Suppressor macrophage treated with lipopolysaccharide for 1 hour (primary cell): ENCODE measurements at places on chromosomes 2 and 18.

DNA sequence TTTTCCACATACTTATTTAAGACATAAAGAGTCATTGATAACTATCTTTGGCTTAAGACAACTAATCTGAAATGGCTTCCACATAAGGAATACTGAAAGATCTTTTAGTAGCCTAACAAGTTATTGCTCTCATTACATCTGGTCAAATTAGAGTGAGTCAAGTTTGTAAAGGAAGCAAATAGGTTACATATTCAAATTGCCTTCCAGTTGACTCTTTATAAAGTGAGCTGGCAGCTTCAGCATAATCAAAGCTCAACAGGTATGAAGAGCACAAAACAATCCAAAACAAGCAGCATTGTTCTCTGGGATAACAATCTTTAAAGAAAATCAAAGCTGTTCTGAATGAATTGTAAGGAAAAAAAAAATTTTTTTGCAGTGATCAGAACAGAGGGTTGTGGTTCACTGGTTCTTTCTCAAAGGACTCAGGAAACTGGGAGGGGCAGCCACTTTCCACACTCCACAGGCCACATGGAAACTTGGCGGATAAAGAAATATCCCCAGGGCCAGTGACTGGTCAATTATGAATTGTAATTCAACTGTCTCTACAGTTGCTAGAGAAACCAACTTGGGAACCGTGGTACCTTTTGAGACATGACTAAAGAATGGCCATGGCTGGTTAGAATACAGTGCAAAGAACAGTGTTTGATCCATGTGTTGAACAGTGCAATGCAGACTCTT, 369.3 kb upstream of the KCNH7 start:
- no peak for DNase-seq

DNA sequence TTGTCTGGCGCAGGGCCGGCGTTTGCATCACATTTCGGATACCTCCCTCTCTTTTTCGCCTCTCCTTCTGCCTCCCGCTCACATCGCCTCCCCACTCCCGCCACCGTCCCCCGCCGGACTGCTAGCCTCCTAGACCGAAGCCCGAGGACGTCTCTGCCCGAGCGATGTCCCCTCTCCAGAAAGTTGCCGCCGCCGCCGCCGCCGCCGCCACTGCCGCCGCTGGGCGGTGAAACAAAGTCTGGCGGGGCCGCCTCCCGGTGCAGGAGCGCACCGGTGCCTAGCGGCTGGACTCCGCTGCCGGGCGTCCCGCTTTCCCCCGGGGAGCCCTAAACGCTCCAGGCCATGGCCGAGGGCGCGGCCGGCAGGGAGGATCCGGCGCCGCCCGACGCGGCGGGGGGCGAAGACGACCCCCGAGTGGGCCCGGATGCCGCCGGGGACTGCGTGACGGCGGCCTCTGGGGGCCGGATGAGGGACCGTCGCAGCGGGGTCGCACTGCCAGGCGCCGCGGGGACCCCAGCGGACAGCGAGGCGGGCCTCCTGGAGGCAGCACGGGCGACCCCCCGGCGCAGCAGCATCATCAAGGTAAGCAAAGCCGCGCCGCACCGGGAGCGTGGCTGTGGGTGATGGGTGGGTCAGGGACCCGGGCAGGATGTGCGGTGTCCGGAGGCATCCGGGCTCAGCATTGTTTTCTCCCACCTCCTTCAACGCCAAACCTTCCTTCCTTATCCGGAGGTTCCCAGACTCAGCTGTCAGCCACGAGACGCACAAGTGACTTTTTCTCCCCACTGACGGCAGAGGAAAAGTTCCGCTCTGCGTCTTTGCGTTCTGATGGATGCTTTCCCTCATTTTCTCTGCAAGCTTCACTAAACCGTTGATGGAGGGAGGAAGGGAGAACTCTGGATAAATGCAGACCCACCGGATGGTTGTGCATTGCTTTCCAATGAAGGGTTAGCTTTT, 643 bp downstream of the PLCL1 start:
- DNase-seq: peak; percentile 62

DNA sequence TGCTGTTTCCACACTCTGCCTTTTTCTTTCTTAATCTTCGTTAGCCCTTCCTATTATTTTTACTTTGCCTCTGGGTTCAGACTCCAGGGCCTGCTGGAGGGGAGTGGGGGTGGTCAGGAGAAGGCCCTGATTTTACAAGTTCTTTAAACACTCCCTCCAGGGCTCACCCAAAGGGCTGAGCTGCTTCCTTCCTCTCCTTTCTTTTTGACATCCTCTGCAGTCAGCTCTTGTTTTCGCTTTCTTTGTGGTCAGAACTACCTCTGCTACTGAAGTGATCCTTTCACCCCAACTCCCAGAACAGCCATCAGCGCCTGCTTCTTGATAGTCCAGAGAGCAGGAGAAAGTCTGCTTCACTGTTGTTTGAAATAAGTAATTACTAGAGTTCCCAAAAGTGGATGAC, 925.7 kb downstream of the EPHA4 start:
- no peak for DNase-seq

DNA sequence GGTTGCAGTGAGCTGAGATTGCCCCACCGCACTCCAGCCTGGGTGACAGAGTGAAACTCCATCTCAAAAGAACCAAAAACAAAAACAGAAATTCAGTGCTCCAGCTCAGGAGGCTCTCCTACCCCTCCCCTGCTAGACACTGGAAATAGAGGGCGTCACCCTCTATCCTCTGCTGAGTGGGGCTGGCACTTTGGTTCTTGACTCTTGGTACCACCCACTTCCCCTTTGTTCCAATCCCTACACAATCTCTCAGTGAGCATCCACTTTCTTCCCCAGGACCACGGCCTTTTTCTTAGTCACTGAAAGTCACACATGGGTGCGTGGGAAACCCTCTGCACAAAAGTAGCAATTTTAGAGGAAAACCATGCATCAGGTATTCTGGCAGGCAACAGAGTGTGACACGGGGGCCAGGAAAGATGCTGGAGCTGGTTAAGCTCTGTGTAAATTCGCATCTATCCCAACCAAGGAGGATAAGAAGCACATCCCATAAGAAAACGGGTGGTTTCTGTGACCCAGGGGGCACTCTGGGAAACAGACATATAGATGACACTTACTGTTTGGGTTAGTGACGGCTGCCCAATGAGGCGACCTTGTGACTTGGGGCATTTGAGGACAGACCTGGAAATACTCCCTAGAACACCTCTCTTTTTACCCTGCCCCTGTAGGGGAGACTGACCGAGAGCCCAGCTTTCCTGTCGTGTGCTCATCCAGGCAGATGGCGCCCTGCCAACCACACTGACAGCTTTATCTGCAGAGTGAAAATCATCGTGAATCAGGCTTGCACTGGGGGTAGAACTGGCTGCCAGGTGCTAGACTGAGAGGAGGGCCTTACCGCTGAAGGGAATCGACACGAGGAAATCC, 7.7 kb downstream of the HJURP start:
- no peak for DNase-seq

- no peak for DNase-seq
These were observed 81.9 kb upstream of the COL5A2 start for GRCh38 chr2:189261431-189261841.
